8988T (cell line): ENCODE measurements at places on chromosomes 12 and 14.

DNA sequence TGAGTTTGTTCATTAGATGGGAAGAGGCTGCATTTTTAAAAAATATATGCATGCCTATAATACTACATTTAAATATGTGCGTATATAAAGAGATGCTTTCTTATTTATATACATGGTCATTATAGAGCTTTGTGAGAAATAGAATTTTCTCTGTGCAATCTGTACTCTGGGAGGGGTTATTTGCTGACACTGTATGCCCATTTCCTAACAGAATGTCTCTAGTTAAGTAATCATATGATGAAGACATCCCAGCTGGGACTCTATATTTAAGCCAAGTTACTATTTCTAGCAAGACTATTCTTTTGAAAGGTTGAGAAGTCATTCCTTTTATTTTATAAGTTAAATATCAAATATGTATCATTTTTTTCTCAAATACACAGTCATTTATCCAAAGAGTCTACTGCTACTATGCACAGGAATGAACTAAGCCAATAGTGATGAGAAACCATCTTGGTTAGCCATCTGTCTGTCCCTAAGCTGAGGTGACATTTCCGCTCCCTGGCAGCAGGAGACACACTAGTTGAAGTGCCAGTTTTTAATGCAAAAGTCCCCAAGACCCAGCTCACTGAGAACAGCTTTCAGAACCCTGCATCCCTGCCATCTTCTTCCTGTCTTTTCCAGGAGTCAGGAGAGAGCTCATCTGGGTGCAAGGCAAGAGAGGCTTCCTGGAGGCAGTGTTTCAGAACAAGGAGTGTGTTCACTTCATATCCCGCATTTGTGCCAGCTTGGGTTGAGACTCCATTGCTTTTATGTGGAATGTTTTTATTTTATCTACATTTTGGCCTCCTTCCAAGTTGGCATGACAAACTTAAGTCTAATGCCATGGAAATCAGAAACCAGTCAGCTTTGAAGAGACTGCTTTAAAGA is 69.5 kb downstream of the TMEM132C start:
- DNase-seq: no peak

DNA sequence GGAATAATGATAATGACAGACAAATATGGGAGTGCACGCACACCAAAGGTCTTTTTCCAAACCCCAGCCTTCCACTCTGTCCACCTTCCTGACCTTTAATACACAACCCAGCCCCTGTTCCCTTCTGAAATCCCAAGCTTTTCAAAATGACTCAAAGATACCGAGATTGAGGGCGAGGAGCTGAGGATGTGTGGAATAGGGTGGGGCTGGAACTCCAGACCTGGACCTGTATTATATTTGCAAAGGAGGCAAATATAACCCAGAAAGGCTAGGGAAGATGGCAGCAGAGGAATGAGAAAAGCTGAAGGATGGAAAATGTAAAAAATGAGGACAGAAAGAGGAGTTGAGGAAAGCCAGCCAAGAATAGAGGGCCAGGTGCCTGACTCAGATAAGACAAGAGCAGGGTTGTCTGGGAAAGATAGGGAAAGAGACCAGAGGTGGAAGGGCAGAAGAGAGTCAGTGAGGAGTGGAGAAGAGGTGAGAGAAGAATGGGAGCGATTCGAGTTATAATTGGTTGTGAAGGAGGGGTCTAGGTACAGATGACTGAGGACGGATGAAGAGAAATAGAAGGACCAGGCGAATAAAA is 1.0 kb upstream of the PTMS start:
- no peak for DNase-seq

DNA sequence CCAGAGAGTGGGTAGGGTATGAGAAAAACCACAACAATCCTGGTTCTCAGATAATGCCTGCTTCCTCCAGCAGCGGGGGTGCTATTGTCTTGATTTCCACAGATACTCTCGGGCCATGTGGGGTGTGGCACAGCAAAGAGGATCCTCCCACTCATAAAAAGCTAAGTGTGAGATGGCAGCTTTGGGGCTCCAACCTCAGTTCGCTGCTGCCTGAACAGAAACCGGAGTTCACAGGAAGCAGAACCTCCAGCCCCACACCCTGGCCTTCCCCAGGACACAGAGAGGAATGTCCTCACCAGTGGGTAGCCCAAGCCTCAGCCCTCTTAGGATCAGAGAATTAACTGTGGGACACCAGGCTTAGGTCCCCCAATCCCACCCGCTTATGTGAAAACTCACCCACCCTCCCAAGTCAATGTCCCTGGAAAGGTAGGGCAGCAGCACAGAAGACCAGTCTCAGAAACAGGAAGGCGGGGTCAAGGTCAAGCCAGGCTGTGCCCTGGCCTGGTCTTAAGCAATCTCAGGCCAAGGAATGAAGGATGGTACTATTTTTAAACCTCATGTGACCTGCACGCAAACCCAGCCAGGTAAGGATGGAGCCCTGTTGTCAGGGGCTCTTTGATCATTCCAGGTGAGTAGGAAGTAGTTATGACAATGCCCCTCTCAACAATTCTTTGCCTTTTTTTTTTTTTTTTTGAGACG is 9.0 kb downstream of the KCTD10 start:
- DNase-seq: no peak

DNA sequence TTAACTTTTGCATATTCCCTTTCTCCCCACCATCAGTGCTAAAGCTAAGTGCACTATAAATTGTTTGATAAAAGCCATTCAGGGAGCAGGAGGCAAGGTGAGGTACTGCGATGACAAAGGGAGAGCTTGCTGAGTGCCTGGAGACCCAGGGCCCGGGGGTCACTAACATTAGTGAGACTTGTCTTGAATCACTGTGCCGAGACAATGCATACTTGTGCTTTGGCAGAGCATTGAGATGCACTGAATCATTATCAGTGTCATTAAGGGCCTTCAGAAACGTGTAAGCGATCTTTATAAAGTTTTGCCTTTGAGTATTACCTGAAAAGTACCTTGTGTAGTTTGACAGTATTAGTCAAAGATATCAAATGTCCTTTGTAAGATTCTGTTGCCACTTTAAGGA is 447.5 kb downstream of the PCNX1 start:
- DNase-seq: no peak

DNA sequence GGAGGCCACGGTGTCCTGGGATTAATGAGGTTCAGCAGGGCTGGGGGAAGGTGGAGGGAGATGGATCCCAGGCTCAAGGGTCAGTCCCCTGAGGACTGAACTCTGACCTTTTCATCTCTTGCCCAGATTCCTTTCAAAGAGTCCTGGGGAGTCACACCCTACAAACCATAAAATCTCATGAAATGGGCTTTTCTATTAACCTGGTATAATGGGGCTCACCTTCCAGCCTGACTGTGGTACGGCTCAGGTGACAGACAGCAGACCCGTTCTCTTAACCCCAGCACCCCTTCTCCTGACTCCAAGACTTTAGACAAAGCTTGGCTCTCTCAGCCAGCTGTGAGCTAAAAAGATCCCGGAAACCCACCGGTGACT is 268.2 kb downstream of the ADGRD1 start:
- no peak for DNase-seq

- no peak for DNase-seq
Observed at GRCh38 chr14:94690896-94691659, 78.8 kb downstream of the GSC start.

DNA sequence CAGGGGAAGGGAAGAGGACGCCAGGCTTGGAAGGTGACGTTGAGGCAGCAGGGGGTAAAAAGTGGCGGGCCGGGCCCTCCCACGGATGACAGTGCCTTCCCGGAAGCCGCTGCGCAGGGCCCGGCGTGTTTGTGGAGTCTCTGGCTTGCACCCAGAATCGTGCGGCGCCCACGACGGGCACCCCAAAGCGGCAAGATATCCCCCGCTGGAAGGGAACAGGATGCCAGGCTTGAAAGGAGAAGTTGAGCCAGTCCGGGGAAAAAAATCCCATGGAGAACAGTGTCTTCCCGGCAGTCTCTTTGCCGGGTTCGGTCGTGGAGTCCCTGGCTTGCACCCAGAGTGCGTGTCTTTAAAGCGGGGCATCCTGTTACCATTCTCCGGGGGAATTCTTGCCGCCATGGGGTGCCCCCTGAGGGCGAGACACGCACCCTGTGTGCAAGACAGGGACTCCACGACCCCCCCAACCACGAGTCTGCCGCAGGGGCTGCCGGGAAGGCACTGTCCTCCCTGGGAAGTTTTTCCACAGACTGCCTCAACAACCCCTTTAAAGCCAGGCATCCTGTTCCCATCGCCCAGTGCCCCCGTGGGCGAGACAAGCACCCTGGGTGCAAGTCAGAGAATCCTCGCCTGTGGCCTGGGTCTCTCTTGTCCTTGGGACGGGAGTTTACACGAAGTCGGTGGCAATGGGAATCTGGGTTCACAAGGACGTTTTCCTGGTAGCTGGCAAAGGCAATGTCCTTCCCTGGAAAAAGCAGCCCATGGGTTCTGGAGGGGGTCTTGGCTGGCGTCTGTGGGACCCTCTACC is 156.1 kb upstream of the ALG10B start:
- no peak for DNase-seq

GRCh38 chr12:24394246-24394645 is 444.8 kb upstream of the SOX5 start:
- DNase-seq: no peak

- DNase-seq: no peak
Observed at GRCh38 chr12:28938056-28938455, 211.0 kb upstream of the FAR2 start.

GRCh38 chr12:121102307-121102706 is 30.4 kb upstream of the P2RX7 start:
- DNase-seq: no peak

- no peak for DNase-seq
Observed at GRCh38 chr12:62834406-62834805, 100.5 kb downstream of the PPM1H start.

GRCh38 chr14:32393119-32393518 is 64.0 kb downstream of the AKAP6 start:
- no peak for DNase-seq

DNA sequence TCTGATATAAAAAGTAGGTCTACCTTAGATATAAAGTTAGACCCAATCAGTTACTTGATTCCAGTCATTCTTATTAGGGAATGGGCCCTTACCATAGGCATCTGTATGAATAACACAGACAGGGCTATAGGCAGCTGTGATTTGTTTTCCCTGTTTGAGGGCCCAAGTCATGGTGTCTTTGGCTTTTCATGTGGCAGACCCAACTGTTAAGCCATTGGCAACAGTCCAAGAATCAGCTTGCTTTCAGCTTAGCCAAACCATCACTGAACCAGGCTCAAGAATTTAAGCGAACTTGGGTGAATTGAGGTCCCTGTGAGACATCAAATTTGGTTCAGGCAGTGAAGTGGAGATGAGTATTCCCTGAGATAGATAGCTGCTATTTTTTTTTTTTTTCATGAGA is 111.2 kb downstream of the LRRIQ1 start:
- DNase-seq: no peak

- DNase-seq: no peak
Observed at GRCh38 chr12:32718926-32719325, 36.8 kb downstream of the YARS2 start.

DNA sequence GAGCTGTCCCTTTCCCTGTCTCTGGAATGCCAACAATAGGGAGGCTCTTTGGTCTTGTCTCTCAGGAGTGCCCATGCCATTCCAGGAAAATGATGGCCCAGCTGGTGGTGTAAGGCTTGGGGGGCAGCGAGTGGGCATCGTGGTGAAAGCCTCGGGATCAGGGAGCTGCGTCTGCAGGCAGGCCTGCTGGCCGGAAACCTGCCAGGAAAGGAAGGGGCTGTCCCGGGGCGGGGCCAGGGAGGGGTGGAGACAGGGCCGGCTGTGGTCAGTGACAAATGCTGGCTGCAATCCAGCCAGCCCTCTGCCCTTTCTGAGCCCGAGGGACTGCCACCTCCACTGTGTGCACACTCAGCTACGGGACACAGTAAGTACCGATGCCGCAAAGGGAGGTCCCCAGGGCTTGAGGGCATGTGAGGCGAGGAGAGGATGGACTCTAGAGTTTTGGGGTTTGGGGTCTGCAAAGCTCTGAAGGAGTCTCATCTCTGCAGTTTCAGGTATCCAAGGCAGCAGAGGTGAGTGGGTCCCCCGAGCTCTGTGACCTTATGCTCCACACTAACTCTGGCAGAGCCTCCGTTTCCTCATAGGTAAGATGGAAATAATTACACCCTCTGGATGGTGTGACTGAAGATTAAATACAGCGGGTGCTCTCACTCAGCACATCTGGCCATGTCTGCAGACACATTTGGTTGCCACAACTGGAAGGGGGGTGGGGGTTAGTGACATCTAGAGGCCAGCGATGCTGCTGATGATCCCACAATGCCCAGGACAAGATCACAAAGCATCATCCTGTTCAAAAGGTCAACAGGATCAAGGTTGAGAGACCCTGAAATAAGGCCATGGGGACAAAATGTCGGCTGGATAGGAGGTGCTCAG is at the start of gene SERPINA5:
Gene SERPINA5, plus strand, starts transcription at position 300 of the 873 bp plus-strand sequence. CDS start 5,937 bp downstream, outside the sequence.
- no peak for DNase-seq
